ENCODE measurements at places on chromosomes 2 and 18.

- DNase-seq = no peak
These were observed 120.0 kb upstream of the RBMS1 start for GRCh38 chr2:160613466-160614153.

DNA sequence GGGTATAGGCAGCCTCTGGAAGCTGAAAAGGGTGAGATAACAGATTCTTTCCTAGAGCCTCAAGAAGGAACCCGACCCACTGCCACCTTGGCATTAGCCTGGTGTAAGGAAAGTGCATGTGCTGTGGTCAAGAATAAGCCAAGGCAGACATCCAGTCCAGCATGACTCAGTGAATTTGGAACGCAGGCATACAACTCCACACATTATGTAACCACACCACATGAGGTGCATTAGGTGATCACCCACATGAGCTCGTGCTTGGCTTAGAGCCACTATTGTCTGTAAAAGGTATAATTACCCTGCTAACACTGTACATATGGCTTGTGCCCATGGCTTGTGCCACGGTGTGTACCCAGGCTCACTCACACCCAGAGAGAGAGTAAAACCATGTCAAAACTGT, 583.7 kb upstream of the HNMT start:
- no peak for DNase-seq

DNA sequence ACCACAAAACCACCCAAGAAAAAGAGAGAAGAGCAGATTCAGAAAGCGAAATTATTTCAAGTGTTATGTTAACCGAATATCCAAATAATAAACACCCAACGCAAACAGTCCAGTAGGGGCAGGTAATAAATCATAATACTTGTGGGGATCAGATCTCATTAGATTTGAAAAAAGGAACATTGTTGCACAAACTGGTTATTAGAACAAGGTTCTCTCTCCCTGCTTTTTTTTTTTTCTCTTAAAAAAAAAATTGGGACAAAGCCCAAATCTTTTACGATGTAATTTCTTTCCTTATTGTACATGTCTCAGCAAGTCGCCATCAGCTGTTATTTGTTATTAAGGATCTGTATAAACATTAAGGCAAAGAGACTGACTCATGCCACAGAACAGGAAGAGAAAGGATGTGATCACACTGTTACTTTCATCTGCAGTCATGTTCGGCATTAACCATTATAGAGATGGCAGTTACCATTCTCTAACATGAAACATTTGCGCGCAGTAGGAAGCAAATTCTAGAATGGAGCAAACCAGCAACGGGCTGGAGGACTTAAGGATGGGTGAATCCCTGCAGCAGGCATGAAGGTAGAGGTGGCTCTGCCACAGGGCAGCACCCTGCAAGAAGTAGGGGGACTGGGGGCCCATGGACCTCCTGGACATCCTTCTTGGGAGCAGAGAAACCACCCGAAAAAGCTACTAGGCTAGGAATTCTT, 42.0 kb downstream of the EPHA4 start:
- DNase-seq = no peak

DNA sequence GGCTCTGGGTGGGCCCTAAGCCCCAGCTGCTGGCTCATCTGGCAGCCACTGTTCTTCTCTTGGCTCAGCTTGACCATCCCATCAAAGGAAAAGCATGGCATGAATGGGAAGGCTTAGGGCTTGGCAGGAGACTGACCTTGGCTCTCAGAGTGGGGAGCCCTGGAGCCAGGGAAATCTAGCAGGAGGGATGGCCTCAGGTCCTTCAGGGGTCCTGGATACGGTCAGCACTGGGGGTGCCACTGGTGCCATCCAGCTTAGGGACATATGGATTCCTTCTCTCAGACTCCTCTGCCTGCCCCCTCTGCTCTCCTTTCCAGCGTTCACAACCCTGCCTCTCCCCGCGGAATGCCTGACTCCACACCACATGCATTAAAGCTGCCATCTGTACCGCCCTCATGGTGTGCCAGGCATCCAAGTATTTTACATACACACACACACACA, 165.5 kb upstream of the HAAO start:
- DNase-seq = no peak

DNA sequence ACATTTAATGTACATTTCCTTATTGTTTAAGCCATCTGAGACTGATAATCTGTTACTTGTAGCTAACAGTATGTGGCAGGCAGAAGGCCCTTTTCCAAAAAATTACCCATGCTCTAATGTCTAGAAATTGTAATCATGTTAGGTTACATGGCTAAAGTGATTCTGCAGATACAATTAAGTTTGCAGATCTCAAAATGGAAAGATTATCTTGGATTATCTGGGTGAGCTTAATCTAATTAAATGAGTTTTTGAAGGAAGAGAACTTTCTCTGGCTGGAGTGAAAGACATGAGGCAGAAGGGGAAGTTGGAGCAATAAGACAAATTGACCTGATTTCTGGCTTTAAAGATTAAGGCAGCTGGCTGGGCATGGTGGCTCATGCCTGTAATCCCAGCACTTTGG, 76.3 kb downstream of the MBD2 start:
- no peak for DNase-seq

DNA sequence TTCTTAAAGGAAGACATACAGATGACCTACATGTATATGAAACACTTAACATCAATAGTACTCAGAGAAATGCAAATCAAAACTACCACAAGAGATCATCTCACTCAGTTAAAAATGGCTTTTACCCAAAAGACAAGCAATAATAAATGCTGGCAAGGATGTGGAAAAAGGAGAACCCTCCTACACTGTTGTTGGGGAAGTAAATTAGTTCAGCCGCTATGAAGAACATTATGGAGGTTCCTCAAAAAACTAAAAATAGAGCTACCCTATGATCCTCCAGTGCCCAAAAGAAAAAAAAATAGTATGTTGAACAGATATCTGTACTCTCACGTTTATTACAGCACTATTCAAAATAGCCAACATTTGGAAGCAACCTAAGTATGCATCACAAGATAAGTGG, 1579.4 kb upstream of the TMEFF2 start:
- no peak for DNase-seq

GRCh38 chr2:163515836-163516235, 220.0 kb downstream of the FIGN start:
- no peak for DNase-seq

- DNase-seq = no peak
These were observed 83.0 kb upstream of the ATG16L1 start for GRCh38 chr2:233168445-233168844.

DNA sequence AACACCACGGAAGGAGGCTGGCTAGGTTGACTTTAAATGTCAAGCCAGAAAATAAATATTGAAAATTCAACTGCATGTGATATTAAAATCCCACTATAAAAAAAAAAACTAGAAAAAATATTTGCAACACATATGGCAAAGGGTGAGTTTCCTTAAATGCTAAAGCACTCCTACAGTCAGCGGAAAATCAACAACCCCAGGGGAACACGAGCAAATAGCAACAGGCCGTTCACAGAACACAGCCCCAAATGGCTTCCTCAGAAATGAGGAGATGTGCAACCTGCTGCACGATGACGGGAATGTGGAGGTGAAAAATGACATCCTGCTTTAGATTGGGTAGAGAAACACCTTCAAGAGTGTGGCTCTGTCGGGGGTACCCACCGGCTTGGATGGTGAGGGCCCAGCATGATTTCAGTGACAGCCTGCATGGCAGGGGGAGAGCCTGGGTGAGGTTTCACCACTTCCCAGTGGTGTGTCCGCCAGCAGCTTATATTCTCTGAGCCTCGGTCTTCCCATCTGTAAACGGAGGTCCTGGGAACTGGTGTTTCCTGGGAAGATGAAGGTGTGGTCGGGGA, 157.9 kb upstream of the GLI2 start:
- no peak for DNase-seq

DNA sequence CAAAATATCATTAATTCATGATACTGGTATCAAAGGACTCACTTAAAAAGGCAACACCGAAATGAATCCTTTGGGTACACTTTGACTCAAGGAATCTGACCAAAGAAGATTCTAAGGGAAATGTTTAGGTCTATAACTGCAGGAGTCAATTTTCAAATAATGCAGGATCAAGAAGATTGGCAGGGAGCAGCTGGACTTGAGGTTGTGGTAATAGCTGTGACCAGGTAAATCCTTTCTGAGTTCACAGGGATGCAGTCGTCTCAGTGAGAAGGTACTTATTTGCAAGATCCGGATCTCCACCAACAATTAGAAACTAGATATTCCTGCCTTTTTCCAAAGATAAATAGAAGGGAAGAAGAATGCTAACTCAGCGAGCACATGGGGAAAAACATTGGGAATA, 96.9 kb downstream of the SCN9A start:
- no peak for DNase-seq

DNA sequence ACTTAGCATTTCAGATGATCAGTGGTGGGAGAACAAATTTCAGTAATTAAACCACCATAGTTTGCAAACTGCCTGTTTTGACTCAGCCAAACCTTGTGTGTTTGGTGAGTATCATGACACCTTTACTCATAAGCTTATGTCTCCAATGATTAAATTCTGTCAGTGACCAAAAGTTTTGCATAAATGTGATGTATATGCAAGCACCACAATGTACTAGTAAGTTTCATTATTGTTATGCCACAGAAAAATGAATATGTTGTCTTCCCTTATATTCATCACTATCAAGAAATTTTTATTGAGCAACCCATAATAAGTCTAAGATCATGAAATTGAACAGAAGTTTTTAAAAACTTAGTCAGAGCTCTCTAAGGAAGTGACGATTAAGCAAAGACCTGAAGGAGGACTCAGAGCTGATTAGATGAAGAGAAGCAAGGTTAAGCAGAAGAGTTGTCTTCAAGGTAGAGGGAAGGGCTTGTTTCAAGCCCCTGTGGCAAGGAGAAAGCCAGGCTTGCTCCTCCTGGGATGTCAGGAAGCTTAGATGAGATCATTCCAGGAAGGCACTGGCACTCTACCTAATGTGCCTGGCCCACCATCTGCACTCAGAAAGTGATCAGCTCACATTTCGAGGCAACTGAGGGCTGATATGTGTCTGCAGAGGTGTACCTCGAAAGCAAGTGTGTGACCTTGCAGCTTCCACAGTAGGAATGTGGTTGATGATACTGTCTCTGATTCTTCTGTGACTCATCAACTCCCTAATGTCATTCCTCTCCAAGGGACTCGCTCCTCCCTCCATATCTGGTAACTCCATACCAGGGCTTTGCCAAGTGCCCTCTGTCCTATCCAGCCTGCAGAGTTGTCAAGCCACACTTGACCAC, 54.7 kb downstream of the KCTD18 start:
- no peak for DNase-seq

DNA sequence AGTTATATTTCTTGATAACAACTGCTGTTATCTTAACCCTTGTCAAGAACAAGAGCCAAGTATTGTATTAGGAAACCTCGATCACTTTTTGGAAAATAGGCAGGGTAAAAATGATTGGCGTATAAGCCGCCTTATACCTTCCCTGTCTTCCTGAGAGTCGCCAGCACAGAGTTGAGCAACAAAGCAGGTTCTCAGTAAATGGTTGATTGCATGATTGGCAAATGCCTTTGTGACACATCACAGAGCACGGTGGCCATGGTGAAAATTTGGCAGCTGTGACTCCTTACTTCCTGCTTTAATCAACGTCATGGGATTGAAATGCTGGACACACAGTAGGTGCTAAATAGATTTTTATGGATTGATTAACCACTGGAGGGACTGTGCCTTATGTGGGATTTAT, 3.9 kb upstream of the KLHL29 start:
- no peak for DNase-seq

GRCh38 chr2:120690521-120690920, 45.1 kb upstream of the GLI2 start:
- DNase-seq = no peak

DNA sequence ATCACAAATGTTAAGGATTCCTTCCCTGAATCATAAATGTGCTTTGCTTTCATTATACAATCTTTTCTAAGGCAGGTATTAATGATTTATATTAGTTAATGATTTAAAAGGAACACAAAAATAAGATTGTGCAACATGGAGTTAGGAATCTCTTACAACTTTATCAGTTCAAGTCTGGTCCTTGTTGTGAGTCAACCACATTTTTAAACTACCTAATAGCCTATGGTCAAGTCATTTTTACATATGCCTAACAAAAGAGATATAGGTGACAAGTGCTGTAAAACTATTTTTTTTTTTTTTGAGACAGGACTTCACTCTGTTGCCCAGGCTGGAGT, 8.2 kb upstream of the INPP1 start:
- no peak for DNase-seq

DNA sequence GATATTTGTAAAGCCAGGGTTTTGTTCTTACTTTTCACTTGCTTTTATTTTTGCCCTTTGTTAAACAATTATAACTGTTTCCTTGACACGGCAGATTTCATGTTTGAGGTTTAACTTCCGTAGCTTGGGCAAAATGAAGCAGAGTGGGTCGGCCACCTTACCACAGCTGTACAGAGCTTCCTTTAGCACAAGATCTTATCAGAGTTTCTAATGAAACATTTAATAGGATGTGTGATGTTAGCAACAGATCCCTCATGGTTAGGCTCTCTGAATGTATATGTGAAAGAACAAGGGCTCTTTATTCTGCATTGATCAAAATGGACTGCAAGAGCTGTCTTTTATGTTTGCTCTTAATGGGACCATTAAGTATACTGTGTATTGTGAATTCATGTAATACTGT, 22.3 kb downstream of the RNF125 start:
- DNase-seq = peak; percentile 19

DNA sequence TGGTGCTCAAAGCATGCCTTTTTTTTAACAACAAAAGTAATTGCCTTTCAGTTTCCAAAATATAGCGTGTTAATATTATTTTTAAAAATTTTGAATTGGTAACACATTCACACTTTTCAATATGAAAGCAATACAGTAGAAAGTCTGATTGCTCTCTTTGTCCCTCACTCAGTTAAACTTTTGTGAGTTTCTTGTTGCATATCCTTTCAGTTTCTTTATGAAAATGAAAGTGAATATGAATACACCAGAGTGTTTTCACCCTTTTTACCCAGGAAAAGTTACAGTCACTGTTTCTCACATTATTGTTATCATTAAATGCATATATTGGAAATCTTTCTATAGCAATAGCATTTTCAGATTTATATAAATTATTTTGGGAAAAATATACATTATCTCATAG, 377.4 kb upstream of the CRIM1 start:
- no peak for DNase-seq

GRCh38 chr2:113275556-113276215, 3.0 kb downstream of the PAX8 start:
- no peak for DNase-seq

GRCh38 chr2:136439064-136439676, 321.2 kb upstream of the CXCR4 start:
- DNase-seq = no peak

DNA sequence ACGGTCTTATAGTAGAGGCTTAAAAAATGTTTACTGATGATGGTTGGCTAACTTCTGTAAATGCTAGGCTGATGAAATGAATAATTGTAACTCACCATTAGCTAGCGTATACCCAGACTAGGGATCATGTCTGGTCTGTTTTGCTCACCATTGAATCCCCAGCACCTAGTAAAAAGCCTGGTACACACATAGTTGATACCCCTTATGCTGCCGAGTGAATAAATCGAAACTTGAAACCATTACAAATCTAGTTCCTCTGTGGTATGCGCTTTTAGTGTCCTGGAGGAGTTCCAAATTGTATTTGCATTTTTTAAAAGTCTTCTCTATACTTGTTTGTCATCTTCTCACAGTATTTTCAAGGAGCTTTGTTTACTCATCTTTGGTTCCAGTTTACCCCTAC, 1.3 kb downstream of the TAF1B start:
- DNase-seq = no peak

- DNase-seq = no peak
These were observed 14.0 kb downstream of the KIF1A start for GRCh38 chr2:240806006-240806405.

All from stimulated activated CD8-positive, alpha-beta memory T cell treated with anti-CD3 and anti-CD28 coated beads, Interleukin-7, amount 100 ng/mL, for 24 hours (primary cell).